ENCODE measurements at places on chromosomes 5 and 9. TPM values are rescaled to one million over a fixed set of nuclear protein-coding genes. Genes with fewer than 3 reads are reported as not detected.

GRCh38 chr9:126145887-126146253 is 180.8 kb upstream of the MVB12B start:
- DNase-seq, result no peak

DNA sequence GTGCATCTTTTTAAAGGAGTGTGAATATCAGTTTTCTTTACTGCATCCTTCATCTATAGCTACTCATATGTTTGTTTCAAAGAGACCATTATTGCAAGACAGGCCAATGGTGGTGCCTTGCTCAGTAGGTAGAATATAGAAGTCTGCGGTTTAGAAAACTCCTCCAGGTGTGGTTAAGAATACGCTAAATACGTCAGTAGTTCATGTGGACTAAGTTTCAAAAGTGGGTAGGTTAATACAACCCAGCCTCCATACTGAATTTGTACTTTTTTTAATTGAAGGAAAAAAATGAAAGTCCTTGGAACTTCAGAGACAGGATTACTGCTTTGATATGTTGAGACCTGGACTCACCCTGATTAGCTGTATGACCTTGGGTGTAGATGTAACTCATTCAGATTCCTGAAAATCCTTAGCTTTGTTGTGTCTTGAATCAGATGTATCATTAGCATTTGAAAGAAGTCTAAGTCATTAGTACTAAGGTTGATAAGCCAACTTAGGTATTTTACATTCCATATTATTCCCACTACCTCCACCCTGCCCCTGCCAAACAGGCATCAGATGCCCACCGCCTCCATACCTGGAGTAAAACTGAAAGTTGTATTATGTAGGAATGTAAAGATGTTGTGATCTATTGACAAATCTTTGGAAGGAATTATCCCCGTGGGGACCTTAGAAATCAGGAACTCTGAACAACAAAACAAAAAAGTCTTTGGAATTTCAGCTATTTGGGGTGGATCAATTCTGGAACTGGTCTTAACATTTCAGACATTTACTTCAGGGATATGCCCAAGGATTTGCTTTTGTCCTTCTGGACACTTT is 6.1 kb downstream of the BASP1 start:
- DNase-seq, result no peak

DNA sequence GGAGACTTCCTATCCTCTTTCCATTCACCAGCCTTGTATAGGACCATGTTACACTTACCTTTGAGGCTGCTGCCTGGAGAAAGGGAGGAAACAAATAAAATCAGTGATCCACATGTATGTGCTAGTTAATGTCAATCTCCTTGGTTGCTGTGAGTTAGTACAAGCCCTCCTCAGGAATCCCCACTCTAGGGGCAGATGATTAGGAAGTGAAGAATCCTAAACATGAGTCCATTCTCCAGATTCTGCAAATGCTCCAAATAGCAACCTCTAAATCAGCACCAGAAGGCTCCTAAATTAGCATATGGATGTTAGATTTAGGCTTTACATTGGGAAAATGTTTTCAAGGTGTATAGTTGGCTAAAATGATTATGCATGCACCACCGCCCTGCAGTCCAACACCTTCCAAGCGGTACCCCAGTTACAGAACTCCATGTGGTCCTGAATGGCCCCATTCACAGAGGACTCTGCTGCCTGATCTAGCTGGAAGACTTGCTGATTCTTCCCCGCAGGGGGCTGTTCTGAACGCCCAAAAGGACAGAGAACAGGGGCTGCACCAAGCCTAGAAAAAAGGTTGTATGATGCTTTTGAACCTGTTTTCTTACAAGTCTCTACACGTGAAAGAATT is 123.2 kb downstream of the TLE1 start:
- no peak for DNase-seq

GRCh38 chr9:85244856-85245255 is 496.9 kb downstream of the AGTPBP1 start:
- DNase-seq, result no peak

DNA sequence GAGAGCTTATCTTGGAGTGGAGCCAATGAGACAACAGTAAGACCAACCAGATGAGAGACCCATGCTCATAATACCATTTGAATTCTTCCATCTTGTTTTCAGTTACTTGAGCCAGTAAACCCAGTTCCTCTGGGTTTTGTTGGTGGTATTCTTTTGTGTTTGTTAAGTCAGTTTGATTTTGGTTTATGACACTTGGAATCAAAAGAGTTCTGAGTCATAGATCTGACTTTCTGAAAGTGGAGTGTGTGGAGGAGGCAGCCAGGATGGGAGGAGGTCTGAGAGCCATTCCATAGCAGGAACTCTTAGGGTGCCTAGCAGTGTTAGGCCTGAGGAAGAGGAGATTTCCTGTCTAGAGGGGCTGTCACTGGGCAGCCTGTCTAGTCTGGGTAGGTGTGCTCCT is 24.6 kb upstream of the PANK3 start:
- peak; percentile 21 for DNase-seq

GRCh38 chr5:143433670-143434069 is 30.2 kb upstream of the NR3C1 start:
- DNase-seq, result no peak

GRCh38 chr5:71658916-71659662 is 60.0 kb upstream of the CARTPT start:
- peak; percentile 2 for DNase-seq

- DNase-seq, result no peak
These were observed 18.4 kb upstream of the GSN start for GRCh38 chr9:121249563-121249962.

SPATA31D4 gene
- not detected for total RNA-seq

CCNJL gene
- 0.86 TPM for total RNA-seq

DMRTA1 gene
- 0.32 TPM for total RNA-seq

AIF1L gene
- 0.43 TPM for total RNA-seq

ADAMTS12 gene
- total RNA-seq, result 54.8 TPM
